ENCODE measurements at places on chromosomes 13 and 19.

- DNase-seq: no peak
Measured at GRCh38 chr19:54275951-54276350, 5.0 kb downstream of the LILRB2 start.

- no peak for DNase-seq
Measured at GRCh38 chr13:52737965-52738364, 1.7 kb downstream of the CNMD start.

DNA sequence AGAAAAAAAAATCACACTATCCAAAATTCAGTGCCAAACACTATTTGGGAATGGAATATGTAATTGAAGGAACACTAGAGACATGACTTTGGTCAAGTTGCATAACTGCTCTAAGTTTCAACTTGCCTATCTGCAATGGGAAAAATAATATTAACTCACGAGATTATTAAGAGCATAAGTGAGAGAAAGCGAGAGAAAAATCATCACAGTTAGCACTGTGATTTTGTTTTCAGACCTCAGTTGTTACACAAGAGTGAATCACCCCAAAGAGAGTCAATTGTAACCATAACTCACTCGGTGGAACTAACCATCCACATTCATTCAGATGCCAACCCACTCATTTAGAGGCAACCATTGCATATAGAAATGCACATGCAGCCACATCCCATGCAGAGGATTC, 147.1 kb downstream of the NHLRC3 start:
- no peak for DNase-seq

DNA sequence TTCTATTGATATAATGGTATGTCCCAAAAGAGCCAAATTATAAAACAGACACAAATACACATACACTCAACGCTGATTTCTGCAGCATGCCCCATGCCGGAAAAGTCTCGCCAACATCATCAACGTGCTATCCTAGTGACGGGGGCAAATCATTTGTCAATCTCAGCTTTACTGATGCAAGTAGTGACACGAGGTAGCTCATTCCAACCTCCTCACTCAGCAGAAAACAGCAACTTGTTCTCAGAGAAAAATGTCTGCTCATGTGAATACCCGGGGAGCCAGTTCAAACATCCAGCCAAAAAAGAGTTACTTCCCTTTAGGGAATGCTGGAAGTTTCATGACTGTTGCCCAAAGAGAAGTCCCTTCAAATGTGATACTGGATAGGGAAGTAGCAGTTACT, 46.3 kb downstream of the SOX21 start:
- no peak for DNase-seq

DNA sequence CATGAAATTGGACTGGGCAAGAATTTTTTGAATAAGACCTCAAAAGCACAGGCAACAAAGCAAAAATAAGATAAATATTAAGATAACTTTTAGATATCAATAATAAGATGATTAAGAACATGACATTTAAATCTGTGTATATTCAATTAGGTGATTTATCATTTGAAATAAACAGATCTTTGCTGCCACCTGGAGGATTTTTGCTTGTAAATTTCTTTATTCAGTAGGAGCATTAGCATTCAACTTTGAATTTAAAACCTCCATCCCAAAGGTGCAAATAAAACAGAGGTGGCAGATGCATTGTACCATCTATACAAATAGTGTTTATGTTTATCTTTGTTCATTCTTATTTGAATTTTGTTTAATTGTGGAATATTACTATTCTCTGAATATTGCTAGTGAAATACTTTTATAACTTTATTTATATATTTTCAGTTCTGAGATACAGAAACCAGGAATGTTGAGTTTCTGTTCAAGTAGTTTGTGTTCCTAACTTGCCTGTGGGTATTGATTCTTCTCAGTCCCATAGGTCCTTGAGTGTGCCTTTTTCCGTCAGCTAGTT, 20.9 kb downstream of the COG6 start:
- peak; percentile 76 for DNase-seq

DNA sequence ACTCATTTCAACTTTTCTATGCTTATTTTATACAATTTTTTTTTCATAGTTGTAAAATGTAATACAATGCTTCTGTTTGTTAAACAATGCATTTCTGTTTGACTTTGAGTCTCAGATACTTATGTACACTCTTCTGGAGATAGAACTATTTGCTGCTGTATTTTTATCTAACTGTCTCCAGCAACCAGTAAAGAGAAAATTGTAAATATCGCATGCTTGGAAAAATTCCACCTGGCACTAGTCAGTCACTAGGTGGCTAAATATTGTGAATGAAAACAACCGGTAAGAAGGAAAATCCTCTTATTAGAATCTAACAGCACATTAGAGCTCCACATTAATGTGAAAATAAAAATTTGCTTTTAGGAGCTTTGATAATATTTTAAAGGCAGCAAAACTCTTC, 876.5 kb downstream of the PCDH9 start:
- DNase-seq: peak; percentile 2

DNA sequence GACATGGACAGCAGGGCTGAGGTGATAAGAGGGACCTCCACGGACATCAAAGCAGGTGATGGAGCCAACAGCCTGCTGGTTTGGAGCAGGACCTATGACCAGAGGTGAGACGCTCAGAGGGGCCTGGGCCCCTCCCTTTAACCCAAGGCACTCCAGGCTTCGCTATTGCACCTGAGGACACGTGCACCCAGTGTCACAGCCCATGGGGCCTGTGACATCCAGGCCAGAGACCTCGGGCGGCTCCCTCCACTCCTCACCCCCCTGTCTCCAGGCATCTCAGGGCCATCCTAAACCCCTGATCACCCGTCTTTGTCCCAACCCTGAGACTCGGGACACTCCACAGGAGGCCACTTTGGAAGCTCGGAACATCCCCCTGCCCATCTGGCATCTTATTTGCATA, 12.9 kb downstream of the ADGRE5 start:
- DNase-seq: no peak

- no peak for DNase-seq
Measured at GRCh38 chr13:101140087-101140770, 276.1 kb downstream of the NALCN start.

DNA sequence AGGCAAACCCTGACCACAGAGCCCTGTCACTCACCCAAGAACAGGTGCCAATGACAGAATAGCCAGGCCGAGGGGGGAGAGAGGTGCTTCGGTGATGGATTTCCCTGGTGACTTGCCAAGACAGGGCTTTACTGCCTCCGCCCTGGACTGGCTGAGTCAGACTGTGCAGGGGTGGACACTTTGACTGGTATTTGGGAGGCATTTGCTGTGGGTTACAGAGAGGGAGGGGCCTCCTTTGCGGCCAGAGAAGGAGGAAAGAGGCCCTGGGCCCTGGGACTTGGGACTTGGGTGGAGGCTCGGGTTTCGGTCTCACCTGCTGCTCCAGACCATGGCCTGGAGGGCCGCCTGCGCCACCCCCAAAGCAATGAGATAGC, 4.6 kb upstream of the EPS8L1 start:
- DNase-seq: peak; percentile 72

GRCh38 chr13:109494925-109495369, 291.4 kb downstream of the IRS2 start:
- peak; percentile 81 for DNase-seq

GRCh38 chr13:91079176-91079575, 268.3 kb upstream of the MIR17HG start:
- no peak for DNase-seq

GRCh38 chr19:49793561-49793840, 19.6 kb downstream of the FUZ start:
- DNase-seq: peak; percentile 76

DNA sequence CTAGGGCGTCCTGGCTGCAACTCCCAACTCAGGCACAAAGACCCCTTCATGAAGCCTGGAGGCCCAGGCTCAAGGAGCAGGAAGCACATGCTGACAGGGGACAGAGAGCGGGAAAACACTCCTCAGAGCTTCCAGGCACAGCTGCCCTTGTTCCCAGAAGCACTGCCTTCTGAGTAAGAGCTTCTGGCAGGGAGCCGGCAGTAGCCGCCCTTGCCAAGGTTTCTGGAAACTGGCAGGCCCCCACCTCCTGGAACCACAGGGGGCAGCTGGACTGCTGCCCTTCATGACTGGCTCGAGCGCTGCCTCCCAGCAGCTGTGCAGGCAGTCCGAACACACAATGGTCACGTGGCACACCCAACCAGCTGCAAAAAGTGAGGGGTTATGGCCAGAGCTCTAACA, 33.6 kb upstream of the EPHX3 start:
- DNase-seq: peak; percentile 81

DNA sequence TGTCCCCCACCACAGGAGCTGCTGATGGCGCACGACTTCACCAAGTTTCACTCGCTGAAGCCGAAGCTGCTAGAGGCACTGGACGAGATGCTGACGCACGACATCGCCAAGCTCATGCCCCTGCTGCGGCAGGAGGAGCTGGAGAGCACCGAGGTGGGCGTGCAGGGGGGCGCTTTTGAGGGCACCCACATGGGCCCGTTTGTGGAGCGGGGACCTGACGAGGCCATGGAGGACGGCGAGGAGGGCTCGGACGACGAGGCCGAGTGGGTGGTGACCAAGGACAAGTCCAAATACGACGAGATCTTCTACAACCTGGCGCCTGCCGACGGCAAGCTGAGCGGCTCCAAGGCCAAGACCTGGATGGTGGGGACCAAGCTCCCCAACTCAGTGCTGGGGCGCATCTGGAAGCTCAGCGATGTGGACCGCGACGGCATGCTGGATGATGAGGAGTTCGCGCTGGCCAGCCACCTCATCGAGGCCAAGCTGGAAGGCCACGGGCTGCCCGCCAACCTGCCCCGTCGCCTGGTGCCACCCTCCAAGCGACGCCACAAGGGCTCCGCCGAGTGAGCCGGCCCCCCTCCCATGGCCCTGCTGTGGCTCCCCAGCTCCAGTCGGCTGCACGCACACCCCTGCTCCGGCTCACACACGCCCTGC, 4.4 kb upstream of the NOP53 start:
- no peak for DNase-seq

DNA sequence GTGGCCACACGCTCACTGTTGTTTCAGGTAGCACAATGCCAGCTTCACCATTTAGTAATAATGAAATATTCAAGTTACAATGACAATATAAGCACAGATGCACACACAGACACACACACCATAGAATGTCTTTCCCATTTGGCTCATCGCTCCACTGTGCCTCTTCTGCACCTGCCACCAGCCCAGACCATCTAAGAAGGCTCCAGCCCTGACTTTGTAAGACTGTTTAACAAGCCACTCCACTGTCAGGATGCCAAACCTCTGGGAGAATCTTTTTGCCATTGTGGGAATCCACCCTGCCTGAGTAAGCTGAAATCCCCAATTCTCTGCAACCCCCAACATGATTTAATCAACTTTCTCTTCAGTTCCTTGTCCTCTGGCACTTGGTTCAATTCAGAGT, 60.6 kb downstream of the LHFPL6 start:
- DNase-seq: no peak

DNA sequence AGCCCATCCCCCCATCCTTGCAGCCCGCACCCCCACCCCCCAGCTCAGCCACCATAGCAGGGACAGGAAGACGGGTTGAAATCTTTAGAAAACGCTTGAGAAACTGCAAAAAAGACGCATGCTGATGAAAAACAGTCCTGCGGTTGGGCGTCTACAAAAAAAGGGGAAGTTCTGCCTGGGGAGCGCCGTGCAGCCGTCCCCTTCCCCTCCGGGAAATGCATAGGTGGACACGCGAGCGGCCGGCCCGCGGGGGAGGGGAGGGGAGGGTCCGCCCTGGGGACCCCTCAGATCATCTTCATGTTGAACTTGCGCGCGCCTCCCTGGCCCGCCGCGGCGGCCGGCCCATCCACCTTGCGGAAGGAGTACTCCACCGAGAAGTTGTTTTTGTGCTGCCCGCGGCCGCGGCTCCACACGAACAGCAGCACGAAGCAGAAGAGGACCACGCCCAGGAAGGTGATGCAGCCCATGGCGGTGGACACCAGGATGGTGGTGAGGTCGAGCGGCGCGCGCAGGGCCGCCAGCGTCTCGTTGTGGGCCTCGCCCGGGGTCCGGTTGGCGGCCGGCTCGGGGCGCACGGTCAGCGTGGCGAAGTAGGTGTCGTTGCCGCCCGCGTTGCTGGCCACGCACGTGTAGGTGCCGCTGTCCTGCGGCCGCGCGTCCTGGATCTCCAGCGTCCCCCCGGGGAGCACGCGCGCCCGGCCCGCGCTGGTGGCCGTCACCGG, 7.9 kb upstream of the PEAK3 start:
- peak; percentile 31 for DNase-seq

- no peak for DNase-seq
Measured at GRCh38 chr19:55112246-55112776, 5.1 kb downstream of the PPP1R12C start.

DNA sequence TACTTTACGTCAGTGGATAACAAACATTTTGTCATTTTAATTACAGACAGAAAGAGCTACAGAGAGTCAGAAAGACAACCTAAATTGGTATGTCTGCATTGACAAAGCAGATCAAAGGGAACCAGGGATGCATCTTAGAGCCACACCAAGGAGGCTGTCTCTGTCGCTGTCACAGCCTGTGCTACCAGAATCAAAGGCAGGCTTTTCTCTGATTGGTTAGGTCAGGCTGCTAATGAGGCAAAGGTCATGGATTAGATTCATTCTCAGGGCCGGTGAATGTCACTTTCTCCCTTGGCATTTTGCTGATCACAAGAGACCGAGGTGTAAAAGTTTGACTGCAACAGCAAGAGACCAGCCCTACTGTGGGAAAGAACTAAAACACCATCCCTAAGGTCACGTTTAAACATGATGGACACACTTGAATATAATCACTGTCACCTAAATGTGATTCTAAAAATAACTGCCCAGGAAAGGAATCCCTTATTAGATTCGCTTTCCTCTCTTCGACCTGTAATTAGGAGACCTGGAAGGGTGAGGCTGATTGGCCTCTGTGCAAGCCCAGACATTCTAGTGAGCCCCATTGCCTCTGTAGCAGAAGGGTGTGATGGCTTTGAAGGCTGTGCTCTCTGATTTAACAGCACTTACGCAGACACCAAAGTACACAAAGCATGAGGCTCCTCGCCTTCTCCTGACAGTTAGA, 314.4 kb upstream of the NBEA start:
- DNase-seq: no peak

GRCh38 chr13:73168953-73169401, 110.2 kb downstream of the KLF5 start:
- peak; percentile 17 for DNase-seq

GRCh38 chr13:100214886-100215285, 126.0 kb downstream of the PCCA start:
- DNase-seq: peak; percentile 94
